Panc1 (cell line): ENCODE measurements at places on chromosomes 3 and 15.

DNA sequence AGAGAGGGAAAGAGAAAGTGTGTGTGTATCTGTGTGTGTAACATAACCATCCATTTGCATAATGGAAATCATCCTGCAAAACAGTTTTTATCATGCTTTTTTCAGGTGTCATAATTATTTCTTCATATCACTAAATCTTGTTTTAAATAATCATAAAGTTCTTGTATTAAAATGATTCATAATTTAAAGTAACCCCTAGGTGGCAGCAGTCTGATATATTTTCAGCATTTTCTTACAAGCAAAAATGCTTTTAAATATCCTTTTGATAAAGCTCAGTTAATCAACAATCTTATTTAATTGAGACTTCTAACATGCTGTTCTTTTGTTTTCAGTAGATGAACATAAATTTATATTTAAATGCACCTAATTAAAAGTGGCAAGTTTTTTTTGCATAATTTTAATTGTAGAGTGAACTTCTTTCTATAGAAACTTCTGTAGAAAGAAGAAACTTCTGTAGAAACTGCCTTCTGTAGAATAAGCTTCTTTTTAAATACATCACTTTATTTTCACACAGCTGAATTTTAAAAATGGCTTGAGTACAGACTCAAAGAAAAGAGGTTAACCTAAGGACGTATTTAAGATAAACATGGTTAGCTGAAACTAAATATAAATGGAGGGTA lies 72.5 kb downstream of the OPA1 start:
- H3K4me1 ChIP-seq = no peaks in the 10 kb centered on the region
- DNase-seq = peak; percentile 15
- H3K4me3 ChIP-seq = no peak overlapping the region
- H3K36me3 ChIP-seq = peaks cover 45% of the 10 kb centered on the region
- H3K27ac ChIP-seq = no peak overlapping the region

DNA sequence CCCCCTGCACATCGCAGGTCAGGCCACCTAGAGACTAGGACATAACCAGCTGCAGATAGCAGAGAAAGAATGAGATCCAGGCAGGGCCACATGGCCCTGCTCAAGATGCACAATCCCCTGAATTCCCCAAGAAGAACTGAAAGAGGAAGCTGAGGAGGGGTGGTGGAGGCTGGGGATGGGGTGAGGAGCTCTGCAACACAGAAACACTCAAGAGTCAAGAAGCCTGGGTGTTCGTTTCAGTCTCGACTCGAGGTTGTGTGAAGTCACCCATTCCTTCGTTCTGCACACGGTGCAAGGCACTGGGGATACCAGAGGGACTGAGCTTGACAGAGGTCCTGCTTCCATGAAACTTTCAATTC lies 62.0 kb downstream of the TLE3 start:
- H3K36me3 ChIP-seq = no peaks in the 10 kb centered on the region
- no peak overlapping the region for H3K4me3 ChIP-seq
- H3K4me1 ChIP-seq = no peaks in the 10 kb centered on the region
- H3K27me3 ChIP-seq = no peaks in the 10 kb centered on the region

GRCh38 chr3:120304616-120305015 lies 19.6 kb upstream of the GPR156 start:
- no peak for DNase-seq
- H3K27me3 ChIP-seq = no peaks in the 10 kb centered on the region
- no peaks in the 10 kb centered on the region for H3K4me1 ChIP-seq
- no peaks in the 10 kb centered on the region for H3K36me3 ChIP-seq
- no peak overlapping the region for H3K4me3 ChIP-seq
- H3K27ac ChIP-seq = no peak overlapping the region

GRCh38 chr15:94185547-94186236 lies 45.7 kb upstream of the MCTP2 start:
- no peaks in the 10 kb centered on the region for H3K36me3 ChIP-seq
- no peaks in the 10 kb centered on the region for H3K27me3 ChIP-seq
- H3K4me1 ChIP-seq = no peaks in the 10 kb centered on the region
- H3K4me3 ChIP-seq = no peak overlapping the region
- no peak for DNase-seq
- H3K27ac ChIP-seq = no peak overlapping the region

- H3K4me3 ChIP-seq = no peak overlapping the region
- H3K27ac ChIP-seq = no peak overlapping the region
- H3K36me3 ChIP-seq = no peaks in the 10 kb centered on the region
- H3K4me1 ChIP-seq = no peaks in the 10 kb centered on the region
These were observed 6.5 kb downstream of the GPR160 start for GRCh38 chr3:170044271-170044670.

DNA sequence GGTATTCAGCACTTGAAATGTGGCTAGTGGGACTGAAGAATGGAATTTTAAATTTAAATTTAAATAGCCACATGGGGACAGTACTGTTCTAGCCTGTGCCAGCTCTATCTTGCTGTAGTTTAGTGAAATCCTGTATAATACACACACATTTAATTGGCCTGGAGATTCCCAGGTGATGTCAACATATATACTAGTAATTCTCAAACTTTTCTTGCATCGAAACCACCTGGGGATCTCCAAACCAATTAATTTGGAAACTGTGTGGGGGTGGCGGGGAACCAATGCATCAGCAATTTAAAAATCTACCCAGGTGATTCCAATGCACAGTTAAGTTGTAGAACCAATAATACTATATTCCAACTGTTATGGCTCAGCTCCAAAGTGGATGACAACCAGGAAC lies 228.9 kb upstream of the MRPL3 start:
- DNase-seq = no peak
- H3K27me3 ChIP-seq = no peaks in the 10 kb centered on the region
- H3K4me3 ChIP-seq = no peak overlapping the region
- H3K27ac ChIP-seq = no peak overlapping the region
- no peaks in the 10 kb centered on the region for H3K4me1 ChIP-seq
- no peaks in the 10 kb centered on the region; the same call in 1 of the 2 replicates for H3K36me3 ChIP-seq

DNA sequence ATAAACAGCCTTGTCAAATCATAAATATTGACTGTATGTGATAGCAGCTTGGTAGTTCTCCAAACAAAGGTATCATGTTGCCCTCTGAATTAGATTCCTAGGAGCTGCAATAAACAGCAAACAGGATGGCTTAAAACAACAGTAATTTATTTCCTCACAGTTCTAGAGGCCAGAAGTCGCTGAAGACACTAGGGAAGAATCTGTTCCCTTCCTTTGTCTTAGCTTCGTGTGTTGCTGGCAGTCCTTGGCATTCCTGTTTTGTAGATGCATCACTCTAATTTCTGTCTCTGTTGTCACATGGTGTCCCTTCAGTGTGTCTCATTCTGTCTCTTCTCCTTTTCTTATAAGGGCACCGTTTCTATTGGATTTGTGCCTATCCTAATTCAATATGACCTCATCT lies 679.3 kb downstream of the OTOL1 start:
- no peaks in the 10 kb centered on the region for H3K4me1 ChIP-seq
- H3K36me3 ChIP-seq = no peaks in the 10 kb centered on the region
- no peak for DNase-seq
- no peak overlapping the region for H3K4me3 ChIP-seq
- H3K27ac ChIP-seq = no peak overlapping the region
- no peaks in the 10 kb centered on the region for H3K27me3 ChIP-seq

DNA sequence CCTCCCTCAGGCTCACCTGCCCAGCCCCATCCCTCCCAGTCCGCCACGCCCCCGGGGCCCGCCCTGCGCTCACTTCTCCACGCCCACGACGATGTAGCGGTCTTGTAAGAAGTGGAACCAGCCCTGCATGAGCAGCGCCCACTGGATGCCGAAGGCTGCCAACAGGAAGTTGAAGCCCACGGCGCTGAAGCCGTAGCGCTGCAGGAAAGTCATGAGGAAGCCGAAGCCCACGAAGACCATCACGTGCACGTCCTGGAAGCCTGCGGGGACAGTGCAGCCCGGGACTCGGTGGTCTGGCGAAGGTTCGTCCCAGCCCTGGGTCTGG lies 9.7 kb downstream of the RHCG start:
- no peak overlapping the region for H3K27ac ChIP-seq
- no peaks in the 10 kb centered on the region for H3K27me3 ChIP-seq
- no peak overlapping the region for H3K4me3 ChIP-seq
- H3K4me1 ChIP-seq = no peaks in the 10 kb centered on the region

GRCh38 chr3:151620071-151620470 lies 113.7 kb upstream of the AADACL2 start:
- H3K4me1 ChIP-seq = no peaks in the 10 kb centered on the region
- no peak overlapping the region for H3K4me3 ChIP-seq
- no peak for DNase-seq
- H3K27me3 ChIP-seq = no peaks in the 10 kb centered on the region
- no peaks in the 10 kb centered on the region for H3K36me3 ChIP-seq
